ENCODE measurements at places on chromosomes 13 and 19.

- no peak for DNase-seq
These were observed 376.7 kb downstream of the LIG4 start for GRCh38 chr13:107838588-107839161.

DNA sequence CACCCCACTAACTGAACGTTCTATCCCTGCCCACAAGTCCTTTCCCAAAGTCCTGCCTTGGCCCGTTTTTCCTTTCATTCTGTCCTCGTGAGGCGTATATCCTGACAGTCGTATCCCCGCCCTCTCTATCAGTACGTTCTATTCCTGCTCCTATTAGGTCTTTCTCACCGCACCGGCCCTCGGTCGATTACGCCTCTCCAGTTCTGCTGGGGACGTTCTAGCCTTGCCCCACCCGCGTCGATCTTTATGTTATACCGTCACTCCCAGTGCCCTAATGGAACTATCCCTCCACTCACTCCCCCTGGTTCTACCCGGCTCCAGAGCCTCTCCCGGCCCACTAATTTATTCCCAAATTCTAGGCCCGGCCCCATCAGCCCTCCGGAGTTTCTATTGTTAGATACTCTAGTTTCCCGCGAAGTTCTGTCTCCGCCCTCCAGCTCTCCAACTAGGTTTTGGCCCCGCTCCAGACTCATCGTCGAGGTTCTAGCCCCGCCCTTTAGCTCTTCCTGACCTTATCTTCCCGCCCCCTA, 2.0 kb downstream of the PLAUR start:
- DNase-seq: no peak

DNA sequence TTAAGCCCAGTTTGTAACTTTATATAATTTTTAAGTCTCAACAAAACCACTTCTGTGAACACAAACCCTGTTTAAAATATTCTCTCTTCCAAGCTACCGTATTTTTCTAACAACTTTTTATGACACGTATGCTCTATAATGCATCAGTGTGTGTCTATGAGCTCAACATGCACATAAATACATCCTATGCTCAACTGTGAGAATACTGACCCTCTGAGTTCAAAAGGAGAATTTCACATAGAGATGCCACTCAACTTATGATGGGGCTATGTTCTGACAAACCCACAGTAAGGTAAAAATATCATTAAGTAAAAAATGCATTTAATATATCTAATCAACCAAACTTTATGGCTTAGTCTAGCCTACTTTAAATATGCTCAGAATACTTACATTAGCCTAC, 1139.7 kb upstream of the SPRY2 start:
- peak; percentile 87 for DNase-seq

DNA sequence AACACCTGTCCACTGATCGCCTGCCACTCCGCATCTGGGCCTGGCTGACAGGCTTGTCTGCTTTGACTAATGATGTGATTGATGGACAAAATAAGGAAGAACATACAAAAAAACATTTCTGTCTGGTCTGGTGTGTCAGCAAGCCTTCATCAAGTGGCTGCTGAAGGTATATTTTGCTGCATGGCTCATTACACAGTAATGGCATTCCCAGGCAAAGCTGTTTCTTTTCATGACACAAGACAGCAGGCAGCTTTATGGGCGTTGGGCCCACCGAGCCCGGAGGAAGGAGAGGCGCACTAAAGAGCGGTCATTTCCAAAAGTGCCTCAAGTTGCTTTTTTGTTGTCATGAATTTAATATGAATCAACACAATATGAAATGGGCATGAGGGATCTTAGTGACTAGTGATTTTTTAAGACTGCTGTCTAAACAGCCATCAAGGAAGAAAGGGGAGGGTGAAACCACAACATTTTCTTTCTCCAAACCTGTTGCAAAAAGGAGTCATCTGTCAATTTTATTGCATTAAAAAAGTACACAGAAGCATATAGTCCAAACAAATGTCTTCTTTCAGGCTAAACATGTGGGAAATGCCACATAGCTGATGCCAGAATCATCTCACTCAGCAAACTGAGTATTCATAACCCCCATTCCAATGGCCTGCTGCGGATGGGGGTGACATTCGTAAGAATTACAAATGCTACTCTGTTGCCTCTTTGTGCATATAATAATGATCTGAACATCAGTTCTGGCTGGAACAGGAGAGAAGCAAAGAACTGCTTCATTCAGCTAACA, 476.6 kb downstream of the ZNF536 start:
- no peak for DNase-seq

DNA sequence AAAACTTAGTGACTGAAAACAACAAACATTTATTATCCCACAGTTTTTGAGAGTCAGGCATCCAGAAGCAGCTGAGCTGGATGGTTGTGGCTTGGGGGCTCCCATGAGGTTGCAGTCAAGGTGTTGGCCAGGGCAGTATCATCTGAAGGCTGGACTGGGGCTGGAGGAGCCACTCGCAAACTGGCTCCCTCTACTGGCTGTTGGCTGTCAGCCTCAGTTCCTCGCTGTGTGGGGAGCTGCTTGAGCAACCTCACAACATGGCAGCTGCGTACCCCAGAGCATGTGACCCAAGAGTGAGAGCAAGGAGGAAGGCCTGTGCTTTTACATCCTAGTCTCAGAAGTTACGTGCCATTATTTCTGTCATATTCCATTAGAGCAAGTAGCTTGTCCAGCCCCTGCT, 9.7 kb downstream of the YJU2 start:
- DNase-seq: no peak
